ENCODE measurements at places on chromosomes 1 and 21.

- DNase-seq = no peak
Measured at GRCh38 chr1:63248216-63248615, 74.2 kb upstream of the FOXD3 start.

GRCh38 chr1:115237507-115237906, 100.5 kb downstream of the NGF start:
- DNase-seq = no peak

DNA sequence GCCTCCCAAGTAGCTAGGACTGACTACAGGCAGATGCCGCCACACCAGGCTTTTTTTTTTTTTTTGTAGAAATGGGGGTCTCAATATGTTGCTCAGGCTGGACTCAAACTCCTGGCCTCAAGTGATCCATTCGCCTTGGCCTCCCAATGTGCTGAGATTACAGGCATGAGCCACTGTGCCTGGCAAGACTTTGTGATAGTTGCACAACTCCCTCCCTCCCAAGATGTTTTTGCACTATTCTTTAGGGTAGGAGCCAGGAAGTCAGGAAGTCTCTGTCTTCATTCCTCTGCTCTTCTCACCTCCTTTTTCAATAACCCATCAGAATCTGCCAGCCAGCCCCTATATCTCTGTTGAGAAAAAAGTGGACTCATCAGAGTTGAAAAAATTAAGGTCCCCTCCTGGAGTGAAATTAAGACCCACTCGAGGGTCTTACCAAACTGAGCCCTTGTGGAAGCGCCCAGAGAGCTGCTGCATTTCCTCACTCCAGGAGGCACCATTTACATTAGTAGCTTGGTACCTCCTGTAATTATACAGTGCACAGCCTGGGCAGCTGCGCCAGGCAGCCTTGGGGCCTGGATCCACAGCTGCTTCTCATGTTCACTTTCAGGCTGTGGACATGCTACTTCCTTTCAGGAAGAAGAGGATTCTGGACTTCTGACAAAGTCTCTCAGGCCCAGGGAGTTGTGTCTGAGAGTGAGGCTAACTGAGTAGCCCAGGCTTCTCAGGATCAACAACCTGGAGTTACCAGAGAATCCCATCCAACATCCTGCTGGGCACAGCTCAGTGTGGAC, 24.0 kb downstream of the TCEA3 start:
- no peak for DNase-seq

DNA sequence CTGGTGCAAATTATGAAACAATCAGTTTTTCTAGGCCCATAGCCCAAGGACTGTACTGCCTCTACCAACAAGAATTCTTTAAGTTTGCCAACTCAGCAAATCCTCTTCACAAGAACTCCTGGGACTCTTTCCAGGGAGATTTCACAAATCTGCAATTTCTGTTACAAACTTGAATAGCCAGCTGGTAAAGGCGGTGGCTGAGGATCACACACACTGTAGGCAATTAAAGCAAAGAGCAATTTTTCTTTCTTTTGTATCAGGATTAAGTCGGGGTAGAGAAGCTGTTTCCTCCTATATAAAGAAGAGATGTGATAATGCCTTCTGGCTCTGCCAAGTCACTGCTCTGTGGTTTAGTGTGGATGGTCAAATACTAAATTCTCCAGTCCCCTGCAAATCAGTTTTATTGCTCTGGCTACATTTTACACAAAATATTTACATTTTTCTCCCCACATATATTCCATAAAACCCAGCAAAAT, 1.7 kb downstream of the ALDH9A1 start:
- no peak for DNase-seq

DNA sequence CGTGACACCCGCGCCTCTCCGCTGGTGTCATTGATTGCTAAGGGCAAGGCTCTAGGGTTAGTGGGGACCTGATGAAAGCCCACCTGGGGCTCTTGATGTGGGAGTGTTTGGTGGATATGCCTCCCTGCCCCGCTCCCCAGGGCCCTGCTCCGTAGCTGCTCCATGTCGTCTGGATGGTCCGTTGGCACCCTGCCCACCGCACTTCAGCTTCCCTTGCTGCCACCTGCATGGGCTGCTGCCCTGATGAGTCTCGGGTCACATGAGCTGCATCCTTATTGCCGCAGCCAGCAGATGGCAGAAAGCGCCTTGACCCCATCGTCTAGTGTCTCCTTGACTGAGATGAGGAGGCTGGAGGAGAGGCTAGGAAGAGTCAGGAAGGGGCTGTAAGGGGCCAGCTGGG, 439.4 kb downstream of the CAMTA1 start:
- no peak for DNase-seq

- DNase-seq = no peak
Measured at GRCh38 chr21:15631342-15631741, 98.4 kb upstream of the USP25 start.

GRCh38 chr1:54365398-54365797, 40.8 kb downstream of the SSBP3 start:
- DNase-seq = no peak

DNA sequence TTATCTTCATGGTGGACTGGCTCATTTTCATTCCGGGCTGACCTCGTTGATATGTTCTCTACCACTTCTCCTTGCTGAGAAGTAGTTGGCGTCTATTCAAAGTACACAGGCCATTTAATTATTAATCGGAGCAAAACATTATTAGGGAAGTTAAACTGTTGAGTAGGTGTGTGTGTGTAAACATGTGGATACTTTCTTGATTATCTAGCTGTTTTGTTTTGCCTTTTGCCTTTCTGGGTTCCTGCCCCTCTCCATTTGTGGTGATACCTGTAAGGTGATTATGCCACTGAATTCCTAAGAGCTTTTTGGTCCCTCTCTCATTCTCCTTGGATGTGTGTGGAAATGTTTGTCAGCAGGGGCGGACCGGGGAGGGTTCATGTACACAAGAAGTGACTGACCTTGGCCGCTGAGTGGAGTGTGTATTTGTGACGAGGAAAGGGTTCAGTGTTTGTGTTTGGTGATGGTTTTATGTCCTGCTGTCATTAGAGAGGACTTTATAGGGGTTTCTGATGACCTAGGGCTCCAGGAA, 56.6 kb upstream of the PPP2R5A start:
- no peak for DNase-seq

- DNase-seq = peak; percentile 26
Measured at GRCh38 chr1:210233495-210234328, 1.1 kb downstream of the SERTAD4 start.

- DNase-seq = peak; percentile 49
Measured at GRCh38 chr1:109193653-109194590, 19.8 kb upstream of the SARS1 start.

- no peak for DNase-seq
Measured at GRCh38 chr1:219372916-219373615, 199.4 kb downstream of the LYPLAL1 start.

DNA sequence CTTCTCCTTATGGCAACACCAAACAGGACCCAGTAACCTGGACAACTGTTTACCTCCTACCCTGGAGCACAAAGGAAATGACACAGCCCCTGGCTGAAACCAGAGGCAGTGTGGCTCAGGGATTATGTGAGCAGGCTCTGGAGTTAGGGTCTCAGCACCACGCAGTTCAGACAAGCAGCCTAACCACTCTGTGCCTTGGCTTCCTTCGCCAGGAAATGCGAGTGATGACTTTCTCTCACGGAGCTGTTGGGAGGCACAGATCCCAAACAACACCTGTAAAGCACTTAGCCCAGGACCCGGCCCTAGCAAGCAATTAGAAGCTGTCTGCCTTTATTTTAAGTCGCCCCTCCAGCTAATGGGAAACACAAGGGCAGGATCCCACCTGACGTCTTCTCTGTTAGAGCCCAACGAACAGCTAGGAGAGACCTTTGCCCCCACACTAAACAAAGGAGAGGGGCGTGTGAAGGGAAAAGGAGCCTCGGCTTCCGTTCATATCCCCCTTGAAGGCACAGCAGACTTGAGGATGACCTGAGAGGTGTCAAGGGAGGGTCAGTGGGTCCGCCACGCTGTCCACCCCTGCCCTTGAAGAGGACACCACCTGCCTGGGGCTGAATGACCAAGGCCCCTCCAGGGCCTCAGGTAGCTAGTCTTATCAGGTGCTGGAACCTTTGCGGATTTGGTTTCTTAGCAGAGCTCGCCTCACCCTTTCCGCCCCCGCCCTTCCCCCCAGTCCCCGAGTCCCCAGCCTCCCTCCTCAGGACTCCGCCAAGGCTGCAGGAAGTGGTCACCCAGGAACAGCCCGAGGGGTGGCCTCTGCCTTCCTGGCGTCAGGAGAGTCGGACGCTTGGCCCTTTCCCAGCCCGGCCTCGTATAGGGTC, 860 bp downstream of the TMEM63A start:
- DNase-seq = peak; percentile 28
